Left renal cortex interstitium (tissue), 4 donors: ENCODE measurements at places on chromosomes 5 and 9.

- DNase-seq: no peak
Observed at GRCh38 chr9:84349671-84350070, 9.1 kb upstream of the SLC28A3 start.

GRCh38 chr9:128640603-128641002 lies 16.0 kb downstream of the DYNC2I2 start:
- no peak for DNase-seq

DNA sequence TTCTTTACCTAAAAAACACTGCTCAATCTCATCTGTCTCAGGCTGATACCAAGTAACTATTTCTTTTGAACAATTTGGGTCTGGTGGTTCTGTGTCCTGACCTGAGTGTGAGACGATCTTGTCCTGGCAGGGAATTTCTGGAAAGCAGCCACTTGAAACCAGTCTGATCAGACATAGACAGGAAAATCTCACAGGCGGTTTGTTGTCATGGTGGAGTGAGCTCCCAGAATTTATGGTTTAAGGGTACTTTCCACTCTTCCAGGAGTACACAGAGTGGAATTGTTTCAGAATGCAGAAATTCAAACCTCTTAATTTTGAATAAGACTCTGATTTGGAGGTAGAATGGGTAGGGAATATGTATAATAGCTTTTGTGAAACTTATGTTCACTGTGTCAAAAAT lies 268.2 kb downstream of the ISL1 start:
- DNase-seq: peak; percentile 19

DNA sequence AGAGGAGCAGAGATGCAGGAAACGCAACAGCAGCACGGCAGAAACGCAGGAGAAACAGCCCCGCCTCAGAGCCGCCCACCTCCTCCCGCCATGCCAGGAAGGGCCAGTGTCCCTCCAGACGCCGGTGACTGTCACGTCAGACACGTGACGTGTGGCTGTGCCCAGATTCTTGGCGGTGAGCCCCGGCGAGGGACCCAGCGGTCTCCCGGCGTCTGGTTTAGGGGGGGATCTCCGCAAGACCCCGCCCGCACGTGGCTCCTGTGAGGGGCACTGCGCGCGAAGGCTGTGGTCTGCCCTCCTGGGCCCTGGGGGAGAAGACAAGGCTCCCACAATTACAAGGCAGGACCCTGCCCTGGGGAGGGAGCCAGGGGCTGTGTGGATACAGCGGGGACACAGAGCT lies 2.4 kb upstream of the LCN8 start:
- no peak for DNase-seq

DNA sequence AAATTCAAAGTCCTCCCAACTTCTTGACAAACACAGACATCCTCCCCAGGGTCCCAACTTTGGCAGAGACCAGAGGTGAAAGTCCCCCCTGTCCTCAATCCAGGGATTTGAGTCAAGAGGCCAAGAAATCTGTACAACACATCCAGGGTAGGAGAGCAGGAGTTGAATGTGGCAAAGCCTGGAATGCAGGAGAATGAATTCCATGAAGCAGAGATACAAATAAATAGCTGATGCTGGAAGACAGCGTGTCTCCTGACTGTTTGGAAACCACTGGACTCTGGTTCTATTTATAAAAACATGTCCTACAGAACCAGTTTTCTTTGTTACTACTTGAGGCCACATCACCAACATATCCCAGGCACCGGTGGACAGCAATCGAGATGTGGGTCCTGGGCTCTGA lies 43.7 kb upstream of the SLIT3 start:
- no peak for DNase-seq

- DNase-seq: no peak
Observed at GRCh38 chr5:148915224-148915817, 88.9 kb downstream of the ADRB2 start.

- DNase-seq: no peak
Observed at GRCh38 chr9:75176037-75176436, 87.7 kb downstream of the OSTF1 start.

GRCh38 chr5:427415-428087 lies 15.4 kb upstream of the EXOC3 start:
- no peak for DNase-seq

- no peak for DNase-seq
Observed at GRCh38 chr5:84069608-84070179, 315.0 kb downstream of the EDIL3 start.

DNA sequence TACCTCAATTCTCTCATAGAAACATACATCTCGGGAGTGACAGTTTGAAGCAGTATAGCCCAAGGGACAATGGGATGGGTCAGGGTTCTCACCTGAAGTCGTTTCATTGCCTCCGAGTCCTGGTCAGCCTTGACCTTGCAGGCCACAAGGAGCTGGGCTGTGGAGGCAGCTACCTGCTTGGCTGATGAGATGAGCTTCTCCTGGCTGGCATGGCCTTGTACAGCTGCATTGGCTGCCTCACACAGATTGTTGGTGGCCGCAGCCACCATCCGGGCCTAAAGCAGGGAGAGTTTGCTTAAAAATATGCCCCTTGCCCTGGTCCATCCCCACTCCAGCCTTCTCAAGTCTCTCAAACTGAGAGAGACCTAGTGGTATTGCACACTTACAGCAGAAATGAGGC lies 8.5 kb upstream of the TPM2 start:
- DNase-seq: no peak

DNA sequence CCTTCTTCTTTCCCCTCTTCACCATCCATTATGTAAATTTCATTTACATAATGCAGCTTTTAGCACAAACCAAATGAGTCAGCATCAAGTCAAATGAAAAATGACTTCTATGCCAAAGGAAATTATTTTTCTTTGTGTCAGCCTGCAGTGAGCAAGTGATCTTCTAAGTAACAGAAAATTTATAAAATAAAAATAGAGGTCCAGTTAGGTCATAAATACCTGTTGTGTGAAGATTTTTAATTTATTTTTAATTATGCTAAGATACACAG lies 16.7 kb upstream of the THG1L start:
- no peak for DNase-seq

- DNase-seq: no peak
Observed at GRCh38 chr9:105503881-105504280, 54.0 kb upstream of the FKTN start.

DNA sequence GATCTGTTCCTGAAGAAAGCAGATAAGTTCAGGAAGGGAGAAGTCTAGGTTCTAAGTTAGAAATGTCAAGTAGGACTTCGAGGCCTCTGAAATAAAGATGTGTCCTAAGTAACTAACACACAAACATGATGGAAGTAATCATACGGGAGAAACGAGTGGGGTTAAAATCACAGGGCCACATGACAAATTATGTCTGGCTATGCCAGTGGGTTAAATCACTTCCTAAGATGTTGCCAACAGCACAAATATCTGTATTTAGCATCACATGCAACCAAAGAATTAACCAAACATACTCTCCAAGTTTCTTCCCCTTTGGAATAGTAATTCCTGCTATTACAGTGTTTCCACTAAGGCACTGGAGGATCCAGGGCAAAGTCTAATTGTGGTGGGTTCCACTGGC lies 13.7 kb upstream of the ZSWIM6 start:
- no peak for DNase-seq

DNA sequence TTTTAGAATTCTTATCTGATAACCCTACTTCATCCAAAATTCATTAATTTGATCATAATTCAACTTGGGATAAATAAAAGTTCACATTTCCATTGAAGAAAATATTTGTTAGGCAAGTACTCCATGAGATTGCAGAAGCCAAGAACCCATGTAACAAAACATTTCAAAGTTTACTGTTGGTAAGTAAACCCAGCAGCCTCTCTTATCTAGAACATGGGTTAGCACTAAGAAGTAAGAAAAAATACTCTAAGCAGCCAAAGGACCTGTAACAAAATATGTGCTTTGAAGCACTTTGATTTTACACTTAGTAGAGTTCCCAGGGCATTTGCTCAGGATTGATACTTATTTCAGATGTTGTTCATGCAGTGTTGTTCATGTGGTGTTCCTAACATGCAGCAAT lies 8.7 kb downstream of the MAP3K1 start:
- no peak for DNase-seq

DNA sequence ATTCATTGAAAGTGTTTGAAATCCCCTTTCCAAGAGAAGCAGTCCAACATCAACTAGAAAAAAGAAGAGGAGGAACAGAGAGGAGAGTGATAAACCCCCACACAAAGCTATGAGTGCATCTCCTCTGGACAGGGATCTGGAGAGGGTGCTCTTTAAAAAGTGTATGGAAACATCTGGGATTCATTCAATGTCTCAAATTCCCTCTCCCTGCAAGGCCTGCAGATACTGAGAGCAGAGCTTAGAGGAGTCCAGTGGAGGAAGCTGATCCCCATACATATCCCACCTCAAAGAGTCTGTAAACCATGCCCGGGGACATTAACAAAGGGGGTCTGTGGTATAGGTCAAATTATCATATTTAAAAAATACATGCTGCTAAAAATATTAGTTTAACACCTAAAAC lies 2.2 kb downstream of the SPOCK1 start:
- no peak for DNase-seq

DNA sequence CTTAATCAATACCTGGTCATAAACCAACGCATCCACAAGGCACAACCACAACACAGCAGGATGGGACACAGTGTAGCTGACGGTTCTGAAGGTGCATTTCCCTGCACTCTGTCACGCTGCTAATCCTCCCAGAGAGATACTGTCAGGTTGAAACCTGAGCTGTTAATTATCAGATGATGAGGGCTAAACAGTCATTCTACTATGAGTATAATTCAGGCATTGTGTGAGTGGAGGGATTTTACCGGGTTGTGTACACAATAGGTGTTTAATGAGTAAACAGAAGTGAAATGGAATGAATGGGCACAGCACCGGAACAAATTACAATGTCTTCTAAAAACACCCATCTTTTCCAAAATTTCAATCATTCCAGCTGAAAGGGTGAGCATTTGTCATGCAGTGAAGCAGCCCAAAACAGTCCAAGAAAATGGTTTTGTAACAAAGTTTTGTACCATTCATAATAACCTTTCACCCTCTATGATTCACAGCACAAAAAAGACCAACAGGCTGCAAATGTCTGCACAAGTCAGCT lies 71.5 kb downstream of the ABCA1 start:
- DNase-seq: no peak

GRCh38 chr5:17398866-17399835 lies 98.9 kb upstream of the TAF11L2 start:
- DNase-seq: no peak

GRCh38 chr9:79701651-79702050 lies 129.9 kb downstream of the TLE4 start:
- DNase-seq: no peak
